ENCODE measurements at places on chromosomes 13 and 19. TPM values are rescaled to one million over a fixed set of nuclear protein-coding genes. Genes with fewer than 3 reads are reported as not detected.

Gene CACNG8
- 0.91 TPM for total RNA-seq

Gene ZNF599
- total RNA-seq = 5.0 TPM

Gene TMEM221
- 0.37 TPM for total RNA-seq

DNA sequence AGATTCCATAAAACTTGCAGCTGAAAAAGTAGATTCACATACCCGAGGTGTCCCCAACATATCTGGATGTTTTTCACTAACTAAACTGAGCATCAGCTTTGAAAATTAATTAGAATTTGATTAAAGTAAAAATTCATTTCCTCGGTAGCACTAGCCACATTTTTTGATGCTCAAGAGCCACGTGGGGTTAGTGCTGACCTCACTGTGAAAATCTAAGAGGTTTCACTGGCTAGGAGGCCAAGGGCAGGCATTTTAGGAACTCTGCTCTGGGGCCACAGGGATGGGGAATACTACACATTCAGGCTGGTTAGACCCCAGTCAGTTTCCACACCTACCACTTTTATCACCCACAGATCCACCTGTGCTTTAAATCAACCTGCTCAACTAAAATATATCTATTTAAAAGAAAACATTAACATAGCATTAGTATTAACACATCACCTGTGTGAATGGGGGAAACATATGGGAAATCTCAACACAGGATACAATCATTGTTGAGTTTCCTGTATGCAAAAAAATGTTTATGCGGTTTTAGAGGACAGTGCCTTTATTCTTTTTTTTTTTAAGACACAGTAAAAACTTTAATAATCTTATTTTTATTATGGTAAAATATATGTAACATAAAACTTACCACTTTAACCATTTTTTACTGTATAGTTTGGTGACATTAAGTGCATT lies 45.5 kb downstream of the BRD4 start:
- no peak for DNase-seq

DNA sequence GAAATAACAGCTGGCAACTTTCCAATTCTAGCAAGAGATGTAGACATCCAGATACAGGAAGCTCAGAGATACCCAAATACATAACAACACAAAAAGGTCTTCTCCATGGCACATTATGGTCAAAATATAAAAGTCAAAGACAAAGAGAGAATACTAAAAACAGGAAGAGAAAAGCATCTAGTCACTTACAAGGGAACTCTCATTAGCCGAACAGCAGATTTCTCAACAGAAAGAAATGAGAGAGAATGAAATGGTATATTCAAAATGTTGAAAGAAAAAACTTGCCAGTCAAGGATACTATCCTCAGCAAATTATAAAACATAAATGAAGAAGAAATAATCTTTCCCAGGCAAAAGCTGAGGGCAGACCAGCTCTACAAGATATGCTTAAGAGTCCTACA lies 12.4 kb downstream of the ZNF780A start:
- DNase-seq = no peak

GRCh38 chr19:5079071-5079774 lies 110.3 kb downstream of the KDM4B start:
- DNase-seq = no peak

GRCh38 chr13:63408331-63409189 lies 1992.9 kb upstream of the PCDH20 start:
- no peak for DNase-seq

DNA sequence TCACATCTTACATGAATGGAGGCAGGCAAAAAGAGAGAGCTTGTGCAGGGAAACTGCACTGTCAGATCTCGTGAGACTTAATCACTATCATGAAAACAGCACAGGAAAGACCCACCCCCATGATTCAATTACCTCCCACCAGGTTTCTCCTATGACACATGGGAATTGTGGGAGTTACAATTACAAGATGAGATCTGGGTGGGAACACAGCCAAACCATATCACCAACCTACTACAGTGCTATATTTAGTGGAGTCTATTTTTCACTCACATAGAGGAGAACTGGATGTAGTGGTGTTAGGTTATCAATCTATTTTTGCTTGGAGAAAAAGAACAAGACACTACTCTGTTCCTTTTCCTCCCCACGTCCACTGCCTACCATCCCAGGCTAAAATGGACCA lies 276.6 kb downstream of the KCTD12 start:
- DNase-seq = no peak

DNA sequence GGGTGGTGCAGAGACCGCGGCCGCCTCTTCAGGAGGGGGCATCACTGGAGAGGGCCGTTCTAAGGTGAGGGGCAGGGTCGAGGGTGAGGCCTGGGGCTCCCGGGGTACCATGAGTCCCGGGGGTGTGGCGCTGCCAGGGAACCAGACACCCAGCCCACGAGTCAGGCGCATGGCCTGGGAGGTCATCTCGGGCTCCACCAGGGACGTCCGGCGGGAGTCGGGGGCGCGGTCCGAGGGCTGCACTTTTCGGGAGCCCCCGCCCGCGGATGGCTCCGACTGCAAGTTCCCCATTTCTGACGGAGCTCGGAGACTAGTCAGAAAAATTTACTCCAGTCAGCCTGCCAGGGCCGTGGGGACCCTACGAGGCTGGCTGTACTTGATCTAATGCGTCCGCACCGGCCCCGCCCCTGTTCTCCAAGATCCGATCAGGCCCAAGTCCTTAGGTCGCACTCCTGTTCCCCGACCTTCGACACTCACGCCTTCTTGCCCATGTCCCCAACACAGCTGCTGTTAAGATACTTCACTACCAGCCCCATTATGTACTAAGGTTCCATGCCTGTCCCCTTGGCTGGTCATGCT lies 774 bp downstream of the GGN start:
- no peak for DNase-seq

DNA sequence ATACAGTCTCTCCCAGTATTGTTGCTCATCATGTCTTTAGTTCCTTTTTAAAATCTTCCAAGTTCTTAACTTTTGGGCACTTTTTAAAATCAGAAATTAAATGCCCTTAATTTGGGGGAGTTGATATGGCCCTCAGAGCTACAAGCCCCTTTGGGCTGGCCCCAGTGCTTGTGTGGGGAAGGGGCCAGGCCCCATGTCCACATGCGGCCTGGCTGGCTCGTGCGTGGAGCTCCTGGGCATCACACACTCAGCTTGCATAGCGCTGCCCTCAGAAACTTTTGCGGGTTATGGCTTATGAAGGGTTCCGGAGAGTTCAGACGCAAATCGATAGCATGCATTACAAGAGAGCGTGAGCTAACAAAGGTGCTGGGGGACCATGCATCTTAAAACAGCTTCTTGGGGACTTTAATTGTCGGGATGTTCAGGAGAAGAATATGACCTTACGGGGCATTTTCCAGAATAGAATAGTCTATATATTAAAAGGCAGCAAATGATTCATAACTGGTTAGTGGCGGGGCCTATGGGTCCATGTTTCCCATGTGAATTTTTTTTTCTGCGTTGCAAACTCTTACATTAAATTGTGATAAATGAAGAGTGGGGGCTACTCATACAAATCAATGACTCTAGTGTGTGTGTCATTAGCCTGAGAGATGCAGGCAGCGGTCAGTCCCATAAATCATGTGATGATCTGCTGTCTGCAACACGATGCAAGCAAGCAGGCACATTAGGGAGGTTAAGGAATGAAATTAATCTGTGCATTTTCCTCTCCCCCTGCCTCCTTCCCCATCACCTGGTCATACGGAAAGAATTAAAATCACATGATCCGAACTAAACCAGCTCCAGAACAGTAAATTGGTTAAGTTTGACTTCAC lies 185.8 kb upstream of the TSHZ3 start:
- DNase-seq = no peak

DNA sequence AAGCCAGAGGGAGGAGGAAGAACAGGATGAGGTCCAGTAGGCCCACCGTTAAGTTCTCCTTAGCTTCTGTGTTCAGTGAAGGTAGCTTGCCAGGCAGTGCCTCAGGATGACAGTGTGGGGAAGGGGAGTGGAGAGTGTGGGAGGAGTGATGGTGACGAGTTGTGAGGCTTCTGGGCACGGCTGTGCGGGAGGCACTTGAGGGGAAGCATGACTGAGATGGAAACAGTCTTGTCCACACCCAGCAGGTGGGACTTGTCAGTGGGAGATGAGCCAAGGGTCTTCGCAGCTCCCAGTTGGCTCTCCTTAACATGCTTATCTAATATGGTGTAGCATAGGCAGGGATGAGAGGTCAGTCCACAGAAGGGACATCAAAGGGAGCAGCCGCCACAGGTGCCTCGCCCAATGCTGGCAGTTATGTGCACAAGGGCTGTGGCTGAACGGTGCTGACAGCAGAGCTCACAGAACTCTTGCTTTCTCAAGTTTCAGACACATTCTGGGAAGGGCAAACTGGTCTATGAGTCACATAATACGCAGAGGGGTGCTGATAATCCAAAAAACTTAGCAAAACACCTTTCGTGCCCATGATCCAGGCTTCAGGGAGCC lies 47.5 kb downstream of the OXGR1 start:
- DNase-seq = peak; percentile 66

GRCh38 chr13:113322043-113322461 lies 25.0 kb downstream of the LAMP1 start:
- DNase-seq = no peak

All from Caco-2 (cell line).